ENCODE measurements at places on chromosomes 3 and 15. TPM values are rescaled to one million over a fixed set of nuclear protein-coding genes. Genes with fewer than 3 reads are reported as not detected.

DNA sequence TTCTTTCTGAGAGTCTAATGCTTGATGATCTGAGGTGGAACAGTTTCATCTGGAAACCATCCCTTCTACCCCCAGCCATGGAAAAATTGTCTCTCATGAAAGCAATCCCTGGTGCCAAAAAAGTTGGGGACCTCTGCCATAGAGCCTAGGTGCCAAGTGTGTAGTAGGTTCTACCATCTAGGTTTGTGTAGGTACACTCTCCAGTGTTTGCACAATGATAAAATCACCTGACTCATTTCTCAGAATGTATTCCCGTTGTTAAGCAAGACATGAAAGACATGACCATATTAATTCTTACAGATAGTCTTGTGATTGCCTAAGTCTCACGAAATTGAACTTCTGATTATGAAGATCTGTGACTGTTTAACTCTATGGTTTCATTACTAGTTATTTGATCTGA, 68.6 kb downstream of the KAT2B start:
- no peaks in the 10 kb centered on the region for H3K27me3 ChIP-seq
- no peak for DNase-seq
- peaks cover 6% of the 10 kb centered on the region for H3K4me1 ChIP-seq
- peaks cover 2% of the 10 kb centered on the region for H3K36me3 ChIP-seq

- no peaks in the 10 kb centered on the region for H3K27me3 ChIP-seq
- no peak overlapping the region for H3K27ac ChIP-seq
- H3K36me3 ChIP-seq: no peaks in the 10 kb centered on the region
- H3K4me3 ChIP-seq: no peak overlapping the region
Measured at GRCh38 chr3:168341192-168341815, 245.6 kb upstream of the GOLIM4 start.

- H3K27me3 ChIP-seq: no peaks in the 10 kb centered on the region
- no peak for DNase-seq
- no peak overlapping the region for H3K4me3 ChIP-seq
- H3K4me1 ChIP-seq: no peaks in the 10 kb centered on the region
- H3K27ac ChIP-seq: no peak overlapping the region
Measured at GRCh38 chr3:6039971-6040370, 820.9 kb upstream of the GRM7 start.

GRCh38 chr3:14391033-14391432, 11.4 kb upstream of the SLC6A6 start:
- H3K36me3 ChIP-seq: no peaks in the 10 kb centered on the region
- no peak overlapping the region for H3K27ac ChIP-seq
- no peak overlapping the region for H3K4me3 ChIP-seq
- no peaks in the 10 kb centered on the region for H3K4me1 ChIP-seq

GRCh38 chr3:72248389-72248761, 463.4 kb upstream of the PROK2 start:
- no peak overlapping the region for H3K4me3 ChIP-seq
- no peaks in the 10 kb centered on the region for H3K27me3 ChIP-seq

GRCh38 chr15:100928632-100929280, 9.6 kb downstream of the LRRK1 start:
- DNase-seq: no peak
- H3K36me3 ChIP-seq: no peaks in the 10 kb centered on the region
- H3K27me3 ChIP-seq: no peaks in the 10 kb centered on the region

- DNase-seq: no peak
- no peaks in the 10 kb centered on the region for H3K4me1 ChIP-seq
- H3K36me3 ChIP-seq: no peaks in the 10 kb centered on the region
- no peaks in the 10 kb centered on the region for H3K27me3 ChIP-seq
Measured at GRCh38 chr3:85785766-85786165, 827.0 kb downstream of the CADM2 start.

DNA sequence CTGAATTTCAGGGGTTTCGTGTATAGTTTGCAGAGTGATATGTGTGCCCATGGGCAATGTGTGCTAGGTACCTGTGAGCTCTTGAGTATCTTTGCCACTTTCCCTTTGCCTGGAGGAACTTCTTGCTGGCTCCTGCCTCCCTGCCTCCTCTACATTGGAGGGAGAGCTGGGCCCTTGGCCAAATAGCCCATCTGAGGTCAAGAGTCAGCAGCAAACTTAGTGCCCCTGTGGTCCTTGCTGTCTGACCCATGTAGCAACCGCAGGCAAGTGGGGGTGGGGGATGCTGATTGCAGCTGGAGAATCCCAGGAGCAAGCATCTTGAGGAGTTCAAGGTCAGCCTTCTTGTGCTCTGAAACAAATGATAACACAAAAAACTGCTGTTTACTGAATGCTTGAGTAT, 5.4 kb upstream of the TBC1D21 start:
- H3K27me3 ChIP-seq: peaks cover 34% of the 10 kb centered on the region
- DNase-seq: no peak
- no peaks in the 10 kb centered on the region for H3K36me3 ChIP-seq
- no peak overlapping the region for H3K27ac ChIP-seq

DNA sequence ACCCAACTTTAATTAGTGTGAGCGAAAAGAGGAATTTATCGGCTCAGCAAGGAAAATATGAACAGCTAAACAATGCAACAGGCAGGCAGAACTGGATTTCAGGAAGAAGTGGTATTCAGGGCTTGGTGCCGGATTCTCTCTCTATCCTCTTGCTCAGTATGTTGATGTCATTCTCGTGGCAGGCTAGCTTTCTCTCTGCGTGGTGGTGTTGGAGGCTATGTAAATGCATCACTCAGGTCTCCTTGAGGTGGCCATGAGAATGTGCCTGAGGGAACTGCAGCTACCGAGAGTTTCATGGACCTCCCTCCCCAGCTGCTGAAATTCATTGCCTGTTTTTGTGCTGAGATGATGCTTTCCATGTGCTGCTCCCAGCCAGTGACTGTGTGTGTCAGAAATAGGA, 18.3 kb upstream of the SYN2 start:
- H3K4me3 ChIP-seq: no peak overlapping the region
- DNase-seq: no peak
- no peaks in the 10 kb centered on the region for H3K4me1 ChIP-seq

DNA sequence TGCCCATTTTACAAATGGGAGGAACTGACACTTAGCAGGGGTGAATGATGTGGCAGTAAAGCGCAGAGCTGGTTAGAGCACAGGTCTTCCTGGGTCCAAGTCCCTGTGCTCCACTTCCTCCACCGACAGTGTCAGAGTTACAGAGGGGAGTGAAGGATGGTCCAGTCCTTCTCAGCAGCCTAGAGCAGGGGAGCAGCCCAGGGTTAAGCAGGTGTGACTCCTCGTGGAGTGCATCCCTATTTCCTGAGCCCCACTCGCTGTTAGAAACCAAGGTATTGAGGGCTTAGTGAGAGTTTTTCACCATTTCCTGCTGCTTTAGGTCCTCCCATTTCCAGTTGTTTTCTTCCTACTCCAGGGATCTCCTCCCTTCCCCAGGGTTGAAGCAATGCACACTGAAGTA, 75.4 kb downstream of the GHSR start:
- H3K27ac ChIP-seq: no peak overlapping the region
- peaks cover 11% of the 10 kb centered on the region for H3K36me3 ChIP-seq
- H3K27me3 ChIP-seq: no peaks in the 10 kb centered on the region
- H3K4me3 ChIP-seq: no peak overlapping the region
- H3K4me1 ChIP-seq: no peaks in the 10 kb centered on the region

- H3K36me3 ChIP-seq: no peaks in the 10 kb centered on the region
- no peaks in the 10 kb centered on the region for H3K27me3 ChIP-seq
- H3K4me1 ChIP-seq: no peaks in the 10 kb centered on the region
- no peak overlapping the region for H3K27ac ChIP-seq
Measured at GRCh38 chr3:113354307-113354706, 87.0 kb downstream of the CFAP44 start.

DNA sequence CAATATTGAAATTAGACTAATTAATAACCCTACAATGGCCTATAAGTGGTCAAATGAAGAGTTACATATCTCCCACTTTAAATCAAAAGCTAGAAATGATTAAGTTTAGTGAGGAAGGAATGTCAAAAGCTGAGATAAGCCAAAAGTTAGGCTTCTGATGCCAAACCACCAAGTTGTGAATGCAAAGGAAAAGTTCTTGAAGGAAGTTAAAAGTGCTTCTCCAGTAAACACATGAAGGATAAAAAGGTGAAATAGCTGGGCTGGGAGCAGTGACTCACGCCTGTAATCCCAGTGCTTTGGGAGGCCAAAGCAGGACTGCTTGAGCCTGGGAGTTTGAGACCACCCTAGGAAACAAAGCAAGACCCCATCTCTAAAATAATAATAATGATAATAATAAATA, 46.9 kb upstream of the DCUN1D1 start:
- no peaks in the 10 kb centered on the region for H3K4me1 ChIP-seq
- H3K27ac ChIP-seq: no peak overlapping the region
- no peaks in the 10 kb centered on the region for H3K27me3 ChIP-seq
- no peaks in the 10 kb centered on the region for H3K36me3 ChIP-seq
- DNase-seq: no peak

GRCh38 chr3:26145769-26146168, 355.9 kb downstream of the OXSM start:
- H3K27me3 ChIP-seq: no peaks in the 10 kb centered on the region
- no peak overlapping the region for H3K4me3 ChIP-seq
- no peak overlapping the region for H3K27ac ChIP-seq
- no peaks in the 10 kb centered on the region for H3K4me1 ChIP-seq

DNA sequence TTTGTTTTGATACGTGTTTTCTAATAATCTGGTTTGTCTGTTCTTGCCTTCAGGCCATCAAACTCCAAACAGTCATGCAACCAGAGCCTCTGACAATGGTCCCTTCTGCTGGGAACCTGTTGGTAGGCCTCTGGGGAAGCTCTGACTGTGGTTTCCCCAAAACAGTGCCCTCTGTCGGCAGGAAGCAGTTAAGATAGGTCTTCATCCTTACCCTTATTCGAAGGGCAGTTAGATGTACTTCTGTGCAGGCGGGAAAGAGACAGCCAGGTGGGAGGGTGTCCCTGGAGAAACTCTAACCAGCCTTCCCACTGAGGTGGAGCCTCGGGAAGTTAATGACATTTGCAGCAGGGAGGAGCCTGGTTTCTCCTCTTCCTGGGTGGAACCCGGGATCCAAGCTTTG, 81.6 kb upstream of the CHMP2B start:
- H3K36me3 ChIP-seq: no peaks in the 10 kb centered on the region
- H3K27ac ChIP-seq: no peak overlapping the region
- peaks cover 8% of the 10 kb centered on the region for H3K27me3 ChIP-seq
- H3K4me1 ChIP-seq: no peaks in the 10 kb centered on the region

DNA sequence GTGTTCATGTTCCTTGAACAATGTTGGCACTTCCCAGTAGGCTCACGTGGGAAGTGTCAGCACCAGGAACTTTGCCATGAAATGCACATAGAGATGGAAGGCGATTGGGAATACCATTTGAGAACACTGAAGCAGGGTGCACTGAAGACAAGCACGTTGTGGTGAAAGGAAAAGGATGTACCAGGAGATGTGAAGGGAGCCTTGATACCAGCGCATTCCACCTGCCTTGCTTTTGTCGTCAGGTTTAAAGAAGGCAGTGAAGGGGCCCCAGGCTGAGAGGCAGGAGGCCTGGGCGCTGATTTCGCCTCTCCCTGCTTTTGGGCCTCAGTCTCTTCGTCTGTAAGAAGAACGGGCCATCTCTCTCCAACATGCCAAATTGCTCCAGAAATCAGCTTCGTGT, 194.5 kb upstream of the HES1 start:
- no peaks in the 10 kb centered on the region for H3K36me3 ChIP-seq
- H3K4me1 ChIP-seq: no peaks in the 10 kb centered on the region
- no peak for DNase-seq
- no peak overlapping the region for H3K27ac ChIP-seq
- H3K4me3 ChIP-seq: no peak overlapping the region

- no peak overlapping the region for H3K27ac ChIP-seq
- no peak for DNase-seq
- no peaks in the 10 kb centered on the region for H3K36me3 ChIP-seq
- H3K4me1 ChIP-seq: no peaks in the 10 kb centered on the region
- no peak overlapping the region for H3K4me3 ChIP-seq
Measured at GRCh38 chr15:25875566-25875965, 12.4 kb upstream of the ATP10A start.

DNA sequence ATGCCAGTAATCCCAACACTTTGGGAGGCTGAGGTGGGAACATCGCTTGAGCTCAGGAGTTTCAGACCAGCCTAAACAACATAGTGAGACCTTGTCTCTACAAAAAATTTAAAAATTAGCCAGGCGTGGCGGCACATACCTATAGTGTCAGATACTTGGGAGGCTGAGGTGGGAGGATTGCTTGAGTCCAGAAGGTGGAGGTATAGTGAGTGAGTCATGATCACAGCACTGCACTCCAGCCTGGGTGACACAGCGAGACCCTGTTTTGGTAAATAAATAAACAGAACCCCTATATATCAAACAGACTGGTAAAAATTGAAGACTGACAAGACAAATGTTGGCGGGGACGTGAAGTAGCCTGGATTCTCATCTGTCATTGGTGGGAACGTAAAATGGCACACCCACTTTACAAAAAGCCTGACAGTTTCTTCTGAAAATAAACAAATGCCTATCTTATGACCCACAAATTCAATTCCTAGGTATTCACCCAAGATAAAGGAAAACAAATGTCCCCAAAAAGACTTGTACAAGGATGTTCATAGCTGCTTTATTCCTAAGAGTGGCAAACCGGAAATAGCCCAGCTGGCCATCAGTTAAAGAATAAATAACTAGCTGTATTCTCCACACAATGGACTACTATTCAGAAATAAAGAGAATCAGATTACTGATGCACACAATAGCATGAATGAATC, 47.0 kb upstream of the GK5 start:
- no peak overlapping the region for H3K27ac ChIP-seq
- H3K27me3 ChIP-seq: no peaks in the 10 kb centered on the region
- DNase-seq: no peak
- peaks cover 27% of the 10 kb centered on the region for H3K4me1 ChIP-seq
- no peak overlapping the region for H3K4me3 ChIP-seq
- no peaks in the 10 kb centered on the region for H3K36me3 ChIP-seq

DNA sequence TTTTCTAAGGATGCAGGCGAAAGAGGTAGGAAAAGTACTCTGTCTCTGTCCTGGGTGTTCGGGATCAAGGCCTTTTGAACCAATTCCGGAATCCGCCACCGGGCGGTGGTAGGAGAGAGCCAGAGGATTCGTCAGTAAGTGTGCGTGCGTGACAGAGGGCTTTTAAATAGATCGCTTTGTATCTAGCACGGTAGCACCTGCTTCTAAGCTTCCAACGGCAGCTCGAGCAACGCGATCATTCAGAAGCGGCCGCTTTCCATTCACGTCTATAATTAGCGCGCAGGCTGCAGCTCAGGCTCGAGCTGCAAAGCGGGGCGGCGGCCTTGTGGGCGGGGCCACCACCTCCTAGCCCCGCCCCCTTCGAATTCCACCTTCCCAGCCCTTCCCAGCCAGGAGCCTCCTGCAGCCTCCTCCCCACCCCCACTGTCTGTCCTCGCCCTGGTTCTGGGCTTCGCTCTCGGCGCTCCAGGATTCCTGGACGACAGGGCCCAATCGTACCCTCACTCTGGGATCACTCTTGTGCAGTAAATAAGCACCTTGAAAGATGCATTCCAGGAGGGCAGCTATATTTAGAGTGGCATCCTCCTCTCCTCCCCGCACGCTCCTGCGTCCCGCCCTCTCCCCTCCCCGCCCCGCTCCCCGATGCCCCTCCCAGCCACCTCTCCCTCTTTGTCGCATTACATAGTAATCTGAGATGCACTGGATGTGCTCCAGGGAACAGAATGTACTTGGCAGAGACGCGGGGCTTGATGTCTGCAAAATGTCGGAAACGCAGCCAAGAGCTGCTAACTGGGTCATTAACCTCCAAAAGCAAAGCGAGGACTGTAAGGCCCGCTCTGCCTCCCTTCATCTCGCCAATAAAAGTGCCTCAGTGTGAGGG, 224.1 kb upstream of the TPRG1 start:
- DNase-seq: no peak
- H3K27ac ChIP-seq: no peak overlapping the region
- H3K27me3 ChIP-seq: no peaks in the 10 kb centered on the region
- H3K36me3 ChIP-seq: no peaks in the 10 kb centered on the region

LYZL4 gene
- not detected for total RNA-seq

LRTM1 gene
- total RNA-seq: not detected

C3orf85 gene
- total RNA-seq: not detected

CADPS gene
- not detected for total RNA-seq
